ENCODE measurements at places on chromosomes 3 and 15. TPM values are rescaled to one million over a fixed set of nuclear protein-coding genes. Genes with fewer than 3 reads are reported as not detected.

Gene ERICH6
- total RNA-seq: not detected

Gene GADL1
- total RNA-seq: under 0.01 TPM

Gene GOLGA8S
- under 0.01 TPM for total RNA-seq

Gene EAF2
- 3.4 TPM for total RNA-seq

Gene IMPG2
- 0.44 TPM for total RNA-seq

Gene GRK7
- total RNA-seq: under 0.01 TPM

Gene SENP2
- 40.6 TPM for total RNA-seq

Gene AHSG
- total RNA-seq: not detected

Gene TMEM207
- total RNA-seq: not detected

Gene TPRG1
- total RNA-seq: 1.8 TPM

Gene ZPLD1
- 0.62 TPM for total RNA-seq

Gene STRIT1
- not detected for total RNA-seq

Gene PIGX
- 19.6 TPM for total RNA-seq

Gene GCNT3
- total RNA-seq: 0.37 TPM
